Stimulated activated CD4-positive, alpha-beta T cell treated with anti-CD3 and anti-CD28 coated beads, Interleukin-4, amount 100 ng/mL, for 48 hours (primary cell): ENCODE measurements at places on chromosomes 16 and 17.
A peak's percentile ranks its signal among the peaks of the same experiment; 100 is the strongest.

- DNase-seq, result peak; percentile 42
Measured at GRCh38 chr16:10521681-10522274, 58.6 kb downstream of the EMP2 start.

DNA sequence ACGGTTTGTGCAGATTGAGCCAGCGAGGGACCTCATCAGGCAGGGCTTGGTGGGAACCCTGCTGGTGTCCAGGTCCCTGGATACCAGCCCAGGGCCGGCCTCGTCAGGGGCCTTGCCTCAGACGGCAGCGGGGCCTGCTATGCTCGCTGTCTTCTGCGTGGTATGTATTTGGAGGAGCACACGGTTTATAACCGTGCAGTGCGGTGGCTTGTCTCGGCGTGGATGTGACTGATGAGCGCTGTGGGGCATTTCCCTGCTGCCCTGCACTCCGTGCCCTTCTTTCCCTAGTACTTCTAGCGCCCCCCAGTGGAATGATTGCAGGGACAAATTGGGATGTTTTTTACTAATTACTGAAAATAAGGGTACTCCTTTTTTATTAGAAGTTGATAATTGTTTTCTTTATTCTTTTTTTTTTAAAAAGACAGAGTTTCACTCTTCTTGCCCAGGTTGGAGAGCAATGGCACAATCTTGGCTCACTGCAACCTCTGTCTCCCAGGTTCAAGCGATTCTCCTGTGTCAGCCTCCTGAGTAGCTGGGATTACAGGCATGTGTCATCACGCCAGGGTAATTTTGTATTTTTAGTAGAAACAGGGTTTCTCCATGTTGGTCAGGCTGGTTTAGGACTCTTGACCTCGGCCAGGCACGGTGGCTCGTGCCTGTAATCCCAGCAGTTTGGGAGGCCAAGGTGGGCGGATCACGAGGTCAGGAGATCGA is 15.3 kb downstream of the TBCD start:
- DNase-seq, result peak; percentile 46

DNA sequence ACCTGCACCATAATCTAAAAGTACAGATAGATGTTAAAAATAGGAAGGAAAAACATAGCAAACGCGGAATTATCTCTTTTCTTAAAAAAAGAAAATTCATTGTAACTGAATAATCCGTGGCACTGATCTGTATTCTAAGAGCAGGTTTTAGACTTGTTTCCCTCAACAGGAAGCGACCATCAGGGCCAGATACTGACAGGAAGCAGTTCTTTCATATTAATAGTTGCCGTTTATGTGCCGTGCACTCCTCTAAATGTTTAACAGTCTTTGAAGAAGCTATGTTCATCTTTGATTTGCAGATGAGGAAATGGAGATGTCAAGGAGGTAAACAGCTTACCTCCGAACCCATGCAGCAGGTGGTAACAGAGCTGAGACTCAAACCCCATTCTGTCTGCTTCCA is 23.6 kb downstream of the DYNLRB2 start:
- DNase-seq, result no peak

GRCh38 chr16:8646326-8647053 is 25.0 kb downstream of the METTL22 start:
- DNase-seq, result no peak

GRCh38 chr17:34313164-34313563 is 6.1 kb upstream of the CCL8 start:
- no peak for DNase-seq

DNA sequence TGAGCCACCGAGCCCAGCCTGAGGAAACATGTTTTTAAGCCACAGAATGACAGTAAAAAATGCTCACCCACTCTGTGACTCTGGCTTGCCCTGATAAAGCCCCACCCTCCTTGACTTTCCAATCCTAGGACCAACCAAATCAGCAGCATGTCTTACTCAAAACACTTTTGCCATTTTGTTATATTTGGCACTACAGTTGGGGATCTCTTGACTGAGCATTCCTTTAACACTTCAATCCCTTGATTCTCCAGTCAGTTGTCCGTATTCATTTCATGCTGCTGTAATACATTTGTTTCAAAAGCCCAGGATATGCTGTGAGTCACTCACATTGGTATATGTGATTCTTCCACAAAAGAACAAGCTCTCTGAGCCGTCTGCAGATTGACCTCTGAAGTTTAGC is 8.2 kb downstream of the MYH3 start:
- no peak for DNase-seq

- no peak for DNase-seq
Measured at GRCh38 chr17:51057534-51057933, 63.1 kb downstream of the SPAG9 start.

DNA sequence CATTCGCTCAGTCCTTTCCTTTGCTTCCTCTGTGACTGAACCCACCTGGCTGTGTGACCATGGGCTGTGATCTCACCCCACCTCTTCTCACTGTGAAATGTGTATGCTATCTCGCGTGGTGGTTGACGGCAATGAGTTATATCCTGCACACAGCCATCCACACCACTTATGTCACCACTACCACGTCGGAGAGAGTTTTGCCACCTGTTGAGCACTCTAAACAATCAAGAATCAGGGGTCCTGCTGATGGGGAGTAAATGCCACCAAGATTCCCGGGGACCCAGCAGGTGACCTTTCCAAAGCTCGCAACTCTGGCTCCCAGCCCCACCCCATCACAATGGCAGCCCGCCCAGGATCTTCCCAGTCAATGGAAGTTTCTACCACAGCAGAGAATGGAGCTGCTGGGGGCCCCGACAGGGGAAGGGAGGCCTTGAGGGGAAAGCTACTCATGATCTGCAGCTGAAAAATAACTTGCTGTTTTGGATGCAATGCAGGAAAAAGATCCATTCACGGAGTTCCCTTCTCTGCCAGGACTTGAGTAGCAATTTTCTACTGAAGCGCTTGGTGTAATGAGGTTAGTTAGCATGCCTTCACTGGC is 26.2 kb upstream of the RCVRN start:
- no peak for DNase-seq

DNA sequence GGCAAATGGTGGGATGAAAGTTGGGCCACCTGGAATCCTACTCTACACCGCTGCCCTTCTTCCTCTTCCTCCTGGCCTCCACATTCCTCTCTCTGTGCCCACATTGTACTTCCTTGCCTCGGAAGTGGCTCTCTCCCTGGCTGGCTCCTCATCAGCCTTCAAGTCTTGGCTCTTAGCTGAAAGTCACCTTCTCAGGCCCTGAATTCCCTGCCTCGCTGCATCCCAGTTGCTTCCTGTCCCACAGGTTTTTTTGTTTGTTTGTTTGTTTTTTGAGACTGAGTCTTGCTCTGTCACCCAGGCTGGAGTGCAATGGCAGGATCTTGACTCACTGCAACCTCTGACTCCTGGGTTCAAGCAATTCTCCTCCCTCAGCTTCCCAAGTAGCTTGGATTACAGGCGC is 2.6 kb upstream of the PAM16 start:
- no peak for DNase-seq

- no peak for DNase-seq
Measured at GRCh38 chr16:10188236-10188635, 6.0 kb upstream of the GRIN2A start.
